ENCODE measurements at places on chromosomes 11 and 22.

- no peak for DNase-seq
These were observed 263.2 kb downstream of the DCDC1 start for GRCh38 chr11:31106326-31106725.

DNA sequence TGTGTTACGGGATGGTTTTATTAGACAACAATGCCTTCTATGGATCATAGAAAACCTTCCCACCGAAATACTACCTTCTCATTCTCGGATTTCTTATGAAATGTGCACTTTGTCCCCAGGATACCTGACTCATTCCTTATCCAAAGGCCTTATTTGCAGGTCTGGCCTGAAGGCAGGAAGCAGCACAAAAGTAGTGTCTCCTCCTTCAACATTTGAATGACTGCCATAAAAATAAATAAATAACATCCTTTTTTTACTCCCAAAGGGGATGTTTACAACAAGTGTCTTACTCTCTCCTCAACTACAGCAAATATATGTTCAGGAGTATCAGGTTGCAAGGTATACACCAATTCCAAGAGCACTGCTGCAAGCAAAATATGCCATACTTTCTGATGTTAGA is 41.6 kb upstream of the PAK1 start:
- DNase-seq: no peak

DNA sequence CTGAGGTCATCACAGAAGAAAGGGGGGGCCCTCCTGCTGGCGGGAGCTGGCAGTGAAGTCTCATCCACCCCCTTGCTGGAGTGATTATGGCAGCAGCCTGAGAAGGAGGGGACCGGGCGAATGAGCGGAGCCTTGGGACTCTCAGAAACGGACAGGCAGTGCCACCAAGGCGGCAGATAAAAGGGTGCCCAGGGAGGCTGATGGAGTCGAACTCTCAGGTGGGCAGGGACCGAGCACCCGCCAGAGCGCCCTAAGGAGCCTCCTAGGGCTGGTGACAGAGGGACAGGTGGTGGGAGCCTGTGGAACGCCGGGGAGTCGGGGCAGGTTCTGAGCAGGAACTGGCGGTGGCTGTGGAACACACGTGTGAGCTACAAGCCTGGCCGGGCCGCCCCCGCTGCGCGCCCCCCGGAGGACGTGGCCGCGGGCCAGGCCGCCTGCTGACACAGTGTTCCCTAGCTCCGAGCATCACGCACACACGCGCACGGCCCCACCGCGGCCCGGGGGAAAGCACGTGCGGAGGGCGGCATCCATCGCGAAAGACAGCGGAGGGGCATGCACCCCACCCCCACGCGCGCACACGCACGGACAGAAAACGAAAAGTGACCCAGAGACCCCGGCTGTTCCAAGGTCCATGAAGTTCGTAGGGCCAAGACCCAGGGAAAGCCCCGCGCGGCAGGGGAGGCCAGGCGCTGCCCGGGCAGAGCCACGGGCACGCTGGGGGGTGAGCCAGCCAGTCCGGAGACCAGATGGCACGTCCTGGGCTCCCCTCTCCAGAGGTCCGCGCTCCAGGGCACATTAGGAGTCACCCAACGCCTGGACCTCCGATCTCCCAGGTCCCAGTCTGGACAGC is 1.0 kb downstream of the VWCE start:
- DNase-seq: no peak

GRCh38 chr11:48095779-48096470 is 115.6 kb downstream of the PTPRJ start:
- DNase-seq: no peak

GRCh38 chr11:97961431-97961830 is 1059.3 kb upstream of the CNTN5 start:
- DNase-seq: no peak

- DNase-seq: no peak
These were observed 19.1 kb downstream of the SPECC1L start for GRCh38 chr22:24289741-24290163.

DNA sequence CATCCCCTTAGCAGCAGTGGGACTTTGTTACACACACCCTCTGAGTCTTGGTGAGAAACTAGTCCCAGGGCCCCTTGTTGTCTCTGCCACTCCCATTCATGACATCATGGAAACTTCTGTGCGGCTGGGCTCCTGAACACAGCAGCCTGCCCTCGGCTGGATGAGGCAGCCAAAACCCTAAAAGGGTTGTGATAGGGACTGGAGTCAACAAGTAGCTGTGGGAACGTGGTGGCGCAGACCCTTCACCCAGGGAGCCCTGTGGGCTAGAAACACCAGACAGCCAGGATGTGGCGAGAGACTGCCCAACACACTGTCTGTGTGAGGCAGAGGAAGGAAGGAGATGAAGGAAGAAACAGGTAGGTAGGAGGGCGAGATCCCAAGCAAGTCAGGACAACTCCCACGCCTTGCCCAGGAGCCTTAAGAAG is 3.9 kb downstream of the CD3D start:
- no peak for DNase-seq

DNA sequence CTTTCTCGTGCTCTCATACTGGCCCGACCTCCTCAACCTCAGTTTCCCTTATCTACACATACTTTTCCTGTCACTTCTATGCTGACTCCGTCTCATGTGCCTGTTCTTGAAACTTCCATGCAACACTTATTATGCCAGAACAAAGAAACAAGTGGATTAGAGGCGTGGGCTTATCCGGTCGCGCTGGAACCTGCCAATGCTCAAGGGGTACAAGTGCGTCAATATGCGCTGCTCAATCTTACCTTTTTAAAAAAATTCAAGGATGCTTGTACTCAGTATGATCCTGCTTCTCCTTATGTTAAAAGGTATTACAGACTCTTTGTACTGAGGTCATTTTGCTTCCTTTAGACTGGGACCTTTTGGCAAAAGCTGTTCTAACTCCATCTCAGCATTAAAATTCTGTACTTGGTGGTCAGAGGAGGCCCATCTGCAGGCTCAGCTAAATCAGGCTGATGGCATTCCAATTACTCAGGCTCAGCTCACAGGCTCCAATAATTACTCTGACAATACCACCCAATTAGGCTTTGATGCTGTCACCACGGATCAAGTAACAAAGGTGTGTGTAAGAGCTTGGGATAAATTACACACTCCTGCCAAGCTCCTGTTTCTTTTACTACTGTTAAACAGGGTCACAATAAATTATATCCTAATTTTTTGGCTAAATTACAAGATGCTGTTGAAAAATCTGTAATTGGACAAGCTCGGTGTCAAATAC is 26.3 kb upstream of the ALDH3B2 start:
- no peak for DNase-seq

GRCh38 chr11:47225552-47226400 is 11.0 kb downstream of the DDB2 start:
- no peak for DNase-seq

- no peak for DNase-seq
These were observed 3.9 kb downstream of the UCP3 start for GRCh38 chr11:74004759-74005615.

DNA sequence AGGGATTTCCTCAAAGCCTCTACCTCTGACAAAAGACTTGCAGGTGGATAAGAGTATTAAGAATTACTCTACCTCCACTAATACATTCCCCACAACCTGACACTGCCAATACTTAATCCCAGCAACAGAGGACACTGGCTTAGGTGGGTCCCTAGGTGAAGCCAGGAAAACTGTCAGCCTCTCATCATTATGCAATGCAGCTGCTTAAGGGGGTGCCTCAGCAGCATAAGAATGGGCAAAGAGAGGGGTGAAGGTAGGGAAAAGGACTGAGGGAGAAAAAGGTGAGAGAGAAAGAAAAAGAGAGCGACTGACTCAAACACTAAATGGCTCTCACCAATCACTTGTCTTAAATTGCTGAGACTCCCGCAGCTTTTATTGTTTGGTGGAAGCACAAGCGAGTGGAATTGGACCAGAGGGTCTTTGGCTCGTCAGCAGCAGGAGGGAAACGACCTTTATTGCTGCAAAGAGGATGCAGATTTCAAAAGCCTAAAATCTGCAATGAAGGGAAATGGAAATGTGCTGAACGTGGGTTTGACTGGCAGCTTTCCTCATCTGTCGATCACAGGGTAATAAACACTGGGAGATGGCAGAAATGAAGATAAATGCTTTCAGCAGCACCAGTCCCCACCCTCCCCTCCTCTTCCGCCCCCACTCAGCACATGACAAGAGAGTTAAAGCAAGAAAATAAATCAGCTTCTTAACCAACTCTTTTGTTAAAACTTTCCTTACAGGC is 64.9 kb upstream of the CHRM4 start:
- no peak for DNase-seq

GRCh38 chr11:74720596-74721478 is 10.4 kb downstream of the CHRDL2 start:
- DNase-seq: no peak

DNA sequence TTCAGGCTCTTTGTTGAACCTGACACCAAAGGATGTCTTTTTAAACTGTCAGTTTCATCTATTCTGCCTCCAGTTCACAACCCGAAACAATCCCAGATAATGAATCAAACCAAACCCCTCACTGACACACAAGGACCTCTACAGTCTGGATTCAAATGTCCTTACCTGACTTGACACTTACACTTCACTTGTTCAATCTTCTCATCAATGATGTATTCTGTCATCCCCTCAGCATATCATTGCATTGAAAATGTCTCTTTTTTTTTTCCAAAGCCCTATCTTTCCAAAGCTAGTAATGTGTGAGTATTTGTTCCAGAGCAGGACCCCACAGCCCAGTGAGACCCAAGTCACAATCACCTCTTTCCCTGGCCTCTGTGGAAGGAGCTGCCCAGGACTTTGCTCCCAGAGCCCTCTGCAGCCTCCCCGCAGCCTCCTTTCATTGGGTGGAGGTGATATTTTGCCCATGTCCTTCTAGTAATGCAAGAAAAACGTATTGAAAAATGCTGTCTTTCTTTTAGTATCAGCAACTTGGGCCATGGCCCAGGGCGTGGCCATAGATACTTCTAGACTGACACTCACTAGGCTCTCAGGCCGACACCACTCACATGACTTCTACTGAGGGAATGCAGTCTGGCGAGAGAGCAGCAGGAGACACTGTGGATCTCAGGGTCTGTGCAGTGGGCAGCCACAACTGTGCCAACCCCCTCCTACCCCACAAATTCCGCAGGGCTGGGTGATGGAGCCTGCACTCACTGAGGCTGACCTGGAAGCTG is 18.2 kb downstream of the RFPL3 start:
- no peak for DNase-seq

- no peak for DNase-seq
These were observed 3.3 kb upstream of the EPS8L2 start for GRCh38 chr11:702462-703461.

DNA sequence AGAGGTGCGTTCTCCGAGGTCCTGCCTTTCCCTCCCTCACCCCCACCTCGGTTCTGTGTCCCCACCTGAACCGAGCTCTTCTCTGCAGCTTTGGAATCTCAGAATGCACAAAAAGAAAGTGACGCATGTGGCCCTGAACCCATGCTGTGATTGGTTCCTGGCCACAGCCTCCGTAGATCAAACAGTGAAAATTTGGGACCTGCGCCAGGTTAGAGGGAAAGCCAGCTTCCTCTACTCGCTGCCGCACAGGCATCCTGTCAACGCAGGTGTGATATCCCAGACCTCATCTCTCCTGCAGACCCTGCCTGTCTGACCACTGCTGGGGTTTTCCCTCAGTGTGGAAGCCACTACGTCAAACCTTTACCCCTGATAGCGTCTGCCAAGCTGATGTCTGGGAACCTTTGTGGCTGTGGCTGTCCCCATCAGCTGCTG is 13.9 kb downstream of the ACP2 start:
- peak; percentile 57 for DNase-seq

- no peak for DNase-seq
These were observed 33.7 kb upstream of the EED start for GRCh38 chr11:86210898-86211297.

DNA sequence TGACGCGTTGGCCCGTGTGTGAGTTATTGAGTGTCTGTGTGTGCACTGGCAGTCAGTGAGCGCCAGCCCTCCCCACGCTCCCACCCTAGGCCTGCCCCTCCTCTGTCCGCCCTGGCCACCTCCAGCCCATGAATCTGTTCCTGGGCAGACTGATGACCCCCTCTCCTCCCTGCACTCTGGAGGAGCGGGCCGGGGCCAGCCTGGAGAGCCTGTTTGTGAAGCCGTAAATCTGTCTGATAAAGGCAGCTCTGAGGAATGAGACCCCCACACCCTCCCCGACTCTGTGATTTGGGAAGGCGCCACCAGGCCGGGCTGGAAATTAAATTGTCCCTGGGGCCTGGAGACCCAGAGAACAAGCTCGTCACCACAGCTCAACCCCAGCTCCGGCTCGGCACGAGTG is 8.6 kb downstream of the TSSC4 start:
- DNase-seq: no peak

- DNase-seq: no peak
These were observed 1.2 kb upstream of the PPP1R14B start for GRCh38 chr11:64247729-64248531.

GRCh38 chr11:33344611-33345010 is 87.4 kb downstream of the HIPK3 start:
- no peak for DNase-seq

DNA sequence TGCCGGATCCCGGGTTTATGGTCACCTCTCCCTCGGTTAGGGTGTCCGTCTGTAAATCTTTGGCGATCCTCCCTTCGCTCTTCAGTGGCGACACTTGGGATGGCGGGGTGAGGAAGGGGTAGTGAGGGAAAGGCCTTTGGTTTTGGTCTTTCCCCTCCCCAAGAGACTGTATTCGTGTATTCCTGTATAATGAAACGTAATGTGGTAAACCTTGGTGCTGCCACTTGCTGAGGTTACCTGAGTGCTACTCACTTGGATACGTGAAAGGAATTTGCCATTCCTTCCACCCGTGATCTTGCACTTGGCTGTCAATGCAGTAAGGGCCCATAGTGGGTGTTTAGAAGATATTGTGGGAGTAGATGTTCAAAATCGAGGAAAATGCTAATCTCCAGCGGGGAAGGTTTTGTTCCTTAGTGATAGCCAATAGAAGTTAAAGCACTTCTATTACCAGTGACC is 578 bp upstream of the NUP160 start:
- DNase-seq: no peak

DNA sequence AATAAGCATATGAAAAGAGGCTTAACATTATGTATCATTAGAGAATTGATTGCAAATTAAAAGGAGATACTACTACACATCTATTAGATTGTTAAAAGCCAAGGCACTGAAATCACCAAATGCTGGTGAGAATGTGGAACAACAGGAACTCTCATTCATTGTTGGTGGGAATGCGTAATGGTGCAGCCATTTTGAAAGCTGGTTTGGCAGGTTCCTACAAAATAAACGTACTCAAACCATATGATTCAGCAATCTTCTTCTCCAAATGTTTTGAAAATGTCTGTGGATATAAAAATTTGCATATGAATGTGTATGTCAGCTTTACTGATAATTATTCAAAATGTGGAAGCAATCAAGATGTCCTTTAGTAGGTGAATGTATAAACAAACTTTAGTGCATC is 176.4 kb upstream of the PLET1 start:
- no peak for DNase-seq
